Natural killer cell treated with Interleukin-12 subunit alpha and Interleukin-12 subunit beta and Interleukin-15 and Interleukin-18, amount 100 ng/mL, for 72 hours (primary cell): ENCODE measurements at places on chromosomes 7 and 10. TPM values are rescaled to one million over a fixed set of nuclear protein-coding genes. Genes with fewer than 3 reads are reported as not detected.
A peak's percentile ranks its signal among the peaks of the same experiment; 100 is the strongest.

Gene COL1A2
- total RNA-seq, result not detected

DNA sequence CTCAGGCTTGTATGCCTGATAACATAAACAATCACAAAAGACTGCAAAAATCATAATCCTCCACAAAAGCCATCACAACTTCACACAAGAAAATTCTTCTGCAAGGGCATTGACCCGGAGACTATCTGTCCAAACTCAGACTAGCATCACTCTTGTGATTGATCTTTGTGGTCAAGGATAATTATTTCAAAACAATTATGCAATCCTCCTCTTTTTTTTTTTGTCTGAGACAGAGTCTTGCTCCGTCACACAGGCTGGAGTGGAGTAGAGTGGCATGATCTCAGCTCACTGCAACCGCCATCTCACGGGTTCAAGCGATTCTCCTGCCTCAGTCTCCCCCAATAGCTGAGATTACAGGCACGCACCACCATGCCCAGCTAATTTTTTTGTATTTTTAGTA, 22.2 kb downstream of the CDNF start:
- no peaks in the 10 kb centered on the region for H3K36me3 ChIP-seq
- no peak overlapping the region for H3K27ac ChIP-seq
- no peak for DNase-seq
- H3K27me3 ChIP-seq, result no peaks in the 10 kb centered on the region
- no peaks in the 10 kb centered on the region for H3K4me1 ChIP-seq

GRCh38 chr10:55631071-55631654, 729.9 kb downstream of the ZWINT start:
- H3K27ac ChIP-seq, result no peak overlapping the region
- no peaks in the 10 kb centered on the region for H3K4me1 ChIP-seq
- H3K27me3 ChIP-seq, result peaks cover 15% of the 10 kb centered on the region

GRCh38 chr10:77223526-77224460, 413.8 kb downstream of the KCNMA1 start:
- H3K4me1 ChIP-seq, result no peaks in the 10 kb centered on the region
- H3K27me3 ChIP-seq, result peaks cover 16% of the 10 kb centered on the region
- H3K36me3 ChIP-seq, result no peaks in the 10 kb centered on the region

DNA sequence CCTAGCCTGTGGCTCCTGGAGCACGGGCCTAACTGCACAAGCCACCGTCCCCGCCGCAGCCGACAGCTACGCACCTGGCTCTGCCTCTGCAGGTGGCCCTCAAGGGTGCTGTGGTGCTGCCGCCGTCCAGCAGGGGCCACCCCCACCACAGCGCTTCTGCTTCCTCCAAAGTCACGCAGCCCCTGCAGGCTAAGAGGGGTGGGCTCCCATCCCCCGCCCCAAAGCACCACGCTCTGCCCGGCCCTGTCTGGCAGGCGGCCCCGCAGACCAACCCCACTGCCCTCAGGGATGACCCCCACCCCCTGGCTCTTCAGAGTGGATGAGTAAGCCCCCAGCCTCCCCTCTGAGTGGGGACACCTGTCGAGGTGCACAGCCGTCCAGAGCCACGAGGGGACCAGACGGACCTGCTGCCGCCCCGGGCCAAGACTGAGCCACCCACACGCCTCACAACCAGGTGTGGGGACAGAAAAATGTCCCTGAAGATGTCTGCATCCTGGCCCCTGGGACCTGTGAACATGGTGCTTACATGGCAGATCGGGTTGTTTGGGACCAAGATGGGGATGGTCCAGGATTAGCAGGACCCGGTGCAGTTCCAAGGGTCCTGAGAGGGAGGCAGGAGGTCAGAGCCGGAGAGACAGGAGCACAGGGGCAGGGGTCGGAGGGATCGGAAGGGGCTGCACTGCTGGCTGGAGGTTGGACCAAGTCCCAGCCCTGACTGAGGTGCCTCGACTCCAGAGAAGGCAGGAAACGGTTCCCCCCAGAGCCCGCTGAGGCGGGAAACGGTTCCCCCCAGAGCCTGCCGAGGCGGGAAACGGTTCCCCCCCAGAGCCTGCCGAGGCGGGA, 9.0 kb upstream of the ADAP1 start:
- peaks cover 4% of the 10 kb centered on the region for H3K36me3 ChIP-seq
- peak; percentile 59 for DNase-seq
- H3K27ac ChIP-seq, result no peak overlapping the region

Gene LBX1
- not detected for total RNA-seq

- no peak for DNase-seq
- peaks cover 50% of the 10 kb centered on the region for H3K4me1 ChIP-seq
- no peaks in the 10 kb centered on the region for H3K36me3 ChIP-seq
- H3K27me3 ChIP-seq, result no peaks in the 10 kb centered on the region
- H3K4me3 ChIP-seq, result no peak overlapping the region
Measured at GRCh38 chr10:70562036-70562755, 40.3 kb downstream of the PRF1 start.

GRCh38 chr10:124005991-124006392, 87.4 kb downstream of the CHST15 start:
- no peaks in the 10 kb centered on the region for H3K27me3 ChIP-seq
- H3K4me3 ChIP-seq, result no peak overlapping the region
- peak; percentile 29 for DNase-seq
- H3K4me1 ChIP-seq, result no peaks in the 10 kb centered on the region
- H3K36me3 ChIP-seq, result no peaks in the 10 kb centered on the region
- H3K27ac ChIP-seq, result no peak overlapping the region

Gene TFPI2
- not detected for total RNA-seq

DNA sequence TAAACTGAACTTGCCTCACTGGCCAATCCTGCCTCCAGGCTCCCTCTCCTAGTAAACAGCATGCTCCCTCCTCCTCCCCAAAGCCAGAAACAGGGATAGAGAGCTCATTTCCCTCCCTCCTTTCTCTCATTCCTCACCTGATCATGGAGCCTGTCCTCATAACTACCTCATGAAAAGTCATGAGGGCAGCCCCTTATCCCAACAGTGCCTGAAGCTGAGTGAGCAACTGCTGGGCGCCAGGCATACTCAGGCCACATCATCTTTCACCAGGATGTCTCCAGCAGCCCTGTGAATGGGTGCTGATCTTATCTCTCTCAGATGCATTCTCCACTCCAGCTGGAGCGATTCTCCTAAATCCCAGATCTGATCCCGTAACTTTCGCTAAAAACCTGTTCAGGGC, 307.2 kb downstream of the PRPF18 start:
- no peak for DNase-seq
- H3K27ac ChIP-seq, result no peak overlapping the region
- no peaks in the 10 kb centered on the region for H3K36me3 ChIP-seq

DNA sequence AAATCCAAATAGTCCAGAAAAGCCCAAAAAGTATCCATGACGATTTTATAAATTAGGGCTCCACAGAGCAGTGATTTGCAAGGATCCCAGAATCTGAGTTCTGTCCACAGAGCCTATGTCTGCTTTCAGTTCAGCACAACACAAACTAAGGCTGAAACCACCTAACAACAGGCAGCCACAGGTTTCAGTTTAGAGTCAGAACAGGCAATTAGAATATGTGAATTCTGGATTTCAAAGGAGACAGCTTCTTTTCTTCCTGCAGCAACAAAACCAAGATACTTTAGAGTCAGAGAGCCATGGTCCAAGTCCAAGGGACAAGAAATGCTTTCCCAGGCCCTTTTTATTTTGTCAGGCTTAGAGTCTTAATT, 23.6 kb downstream of the IFIT3 start:
- peaks cover 5% of the 10 kb centered on the region for H3K36me3 ChIP-seq
- no peak overlapping the region for H3K4me3 ChIP-seq
- no peak overlapping the region for H3K27ac ChIP-seq
- H3K4me1 ChIP-seq, result peaks cover 16% of the 10 kb centered on the region

GRCh38 chr7:99098824-99099498, 44.9 kb downstream of the SMURF1 start:
- peaks cover 52% of the 10 kb centered on the region for H3K4me1 ChIP-seq
- no peak overlapping the region for H3K27ac ChIP-seq
- no peak overlapping the region for H3K4me3 ChIP-seq
- DNase-seq, result no peak
- no peaks in the 10 kb centered on the region for H3K27me3 ChIP-seq
- peaks cover 12% of the 10 kb centered on the region for H3K36me3 ChIP-seq

GRCh38 chr7:2403014-2403717, at the start of gene CHST12:
Gene CHST12, plus strand, starts transcription at chr7:2403611. Its CDS starts 29,029 bp downstream, at chr7:2432640.
- peaks cover 49% of the 10 kb centered on the region for H3K4me1 ChIP-seq
- H3K4me3 ChIP-seq, result peak within 1 kb of the TSS; percentile 83
- H3K27ac ChIP-seq, result peak within 1 kb of the TSS; percentile 92
- peak; percentile 96 for DNase-seq
- no peaks in the 10 kb centered on the region for H3K27me3 ChIP-seq
- H3K36me3 ChIP-seq, result no peaks in the 10 kb centered on the region

- no peaks in the 10 kb centered on the region for H3K4me1 ChIP-seq
- no peaks in the 10 kb centered on the region for H3K36me3 ChIP-seq
- no peak overlapping the region for H3K4me3 ChIP-seq
- no peak for DNase-seq
- H3K27ac ChIP-seq, result no peak overlapping the region
Measured at GRCh38 chr7:88020953-88021665, 87.1 kb downstream of the ADAM22 start.
